Prostate gland (tissue), 2 donors: ENCODE measurements at places on chromosomes 3 and 15.

- no peak for DNase-seq
Observed at GRCh38 chr3:109702252-109702651, 364.9 kb upstream of the DPPA4 start.

GRCh38 chr3:82044930-82045705, 283.7 kb upstream of the GBE1 start:
- no peak for DNase-seq

DNA sequence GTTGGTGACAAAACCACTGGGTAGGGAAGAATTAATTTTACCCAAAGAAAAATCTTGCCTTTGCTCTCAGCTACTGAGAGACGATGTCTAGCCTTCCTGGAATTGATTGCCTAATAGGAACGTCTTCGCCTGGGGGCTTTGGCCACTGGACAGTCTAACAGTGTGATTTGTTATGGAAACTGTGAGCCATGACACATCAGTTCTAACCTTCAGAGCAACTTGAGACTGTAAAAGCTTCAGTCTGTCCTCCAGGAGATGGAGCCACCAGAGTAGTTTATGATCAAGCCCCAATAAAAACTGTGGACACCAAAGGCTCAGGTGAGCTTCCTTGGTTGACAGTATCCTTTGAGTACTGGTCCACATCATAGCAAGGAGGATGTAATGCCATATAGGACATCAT, 235.8 kb upstream of the TMCO5A start:
- DNase-seq: no peak

- DNase-seq: no peak
Observed at GRCh38 chr3:106135451-106136160, 266.8 kb upstream of the CBLB start.

- DNase-seq: peak; percentile 28
Observed at GRCh38 chr3:146469150-146470017, at the start of gene PLSCR2. PLSCR2 (minus strand) TSS chr3:146469561; CDS start chr3:146459904, 9,657 bp downstream.

GRCh38 chr15:52417957-52418356, 110.7 kb downstream of the MYO5A start:
- no peak for DNase-seq

GRCh38 chr3:159938714-159939113, 49.9 kb upstream of the IL12A start:
- no peak for DNase-seq

- DNase-seq: no peak
Observed at GRCh38 chr3:117011687-117012250, 302.2 kb downstream of the TUSC7 start.

GRCh38 chr3:136787349-136787748, 31.6 kb upstream of the SLC35G2 start:
- no peak for DNase-seq

DNA sequence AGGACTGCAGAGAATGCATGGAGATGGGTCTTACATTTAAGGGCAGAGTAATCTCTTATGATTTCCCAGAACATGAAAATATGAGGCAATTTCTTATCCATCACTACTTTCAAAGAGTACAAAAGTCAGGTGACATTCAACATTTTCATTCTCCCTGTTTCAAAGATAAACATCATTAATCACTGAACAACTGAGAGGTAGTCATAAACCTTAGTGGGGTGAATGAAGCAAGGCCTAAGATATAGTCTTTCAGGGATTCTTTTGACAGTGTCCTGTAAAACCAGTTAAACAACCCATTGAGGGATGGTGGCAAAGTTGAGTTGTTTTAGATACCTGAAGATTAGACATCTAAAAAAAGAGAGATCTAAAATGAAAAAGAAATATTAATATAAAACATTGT, 271.6 kb upstream of the CBLB start:
- no peak for DNase-seq

DNA sequence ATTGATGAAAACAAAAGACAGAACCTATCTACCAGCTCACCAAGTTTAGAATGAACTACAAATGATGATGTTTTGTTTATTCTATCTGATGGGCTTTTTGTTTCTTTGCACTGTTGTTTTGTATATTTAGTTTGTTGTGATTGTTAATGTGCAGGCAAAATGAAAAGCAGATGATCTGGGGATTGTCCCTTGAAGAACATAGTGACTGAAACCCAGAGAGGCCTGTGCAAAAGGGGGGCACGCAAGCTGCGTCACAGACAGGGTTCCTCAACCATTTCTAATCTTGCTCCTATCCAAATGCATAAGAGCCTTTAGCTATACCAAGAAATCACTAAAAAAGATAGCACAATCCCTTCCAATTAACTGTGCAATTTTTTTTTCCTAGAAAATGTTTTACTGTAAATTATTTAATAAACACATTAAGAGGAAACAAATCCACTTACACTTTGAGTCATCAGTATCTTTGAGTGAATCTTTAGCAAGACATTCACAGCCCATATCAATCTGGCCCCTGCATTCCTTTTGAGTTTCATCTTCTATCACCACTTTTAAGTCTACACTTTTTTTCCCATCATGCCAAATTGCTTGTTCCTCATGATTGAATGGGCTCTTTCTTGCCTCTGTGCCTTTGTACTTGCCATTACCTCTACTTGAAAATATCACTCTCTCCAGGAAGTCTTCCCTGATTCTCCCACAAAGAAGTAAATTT, 220.3 kb downstream of the ATP8B4 start:
- DNase-seq: no peak

DNA sequence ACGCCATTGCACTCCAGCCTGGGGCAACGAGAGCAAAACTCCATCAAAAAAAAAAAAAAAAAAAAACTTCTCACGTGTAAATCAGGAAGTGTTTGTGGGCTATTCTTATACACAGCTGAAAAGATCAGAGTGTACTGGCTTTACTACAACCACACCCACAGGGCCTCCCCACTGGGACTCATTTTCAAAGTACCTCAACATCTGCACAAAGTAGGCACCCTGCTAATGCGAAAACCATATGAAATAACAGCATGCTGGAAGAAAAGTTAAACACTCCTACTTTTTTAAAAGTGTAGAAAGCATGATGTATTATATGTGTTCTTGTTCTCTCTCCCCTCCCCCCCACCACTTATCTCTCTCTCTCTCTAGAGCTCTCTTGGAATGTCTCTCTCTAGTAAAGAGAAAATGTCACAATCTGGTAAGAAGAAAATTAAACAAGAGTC, 11.1 kb downstream of the UACA start:
- DNase-seq: no peak

DNA sequence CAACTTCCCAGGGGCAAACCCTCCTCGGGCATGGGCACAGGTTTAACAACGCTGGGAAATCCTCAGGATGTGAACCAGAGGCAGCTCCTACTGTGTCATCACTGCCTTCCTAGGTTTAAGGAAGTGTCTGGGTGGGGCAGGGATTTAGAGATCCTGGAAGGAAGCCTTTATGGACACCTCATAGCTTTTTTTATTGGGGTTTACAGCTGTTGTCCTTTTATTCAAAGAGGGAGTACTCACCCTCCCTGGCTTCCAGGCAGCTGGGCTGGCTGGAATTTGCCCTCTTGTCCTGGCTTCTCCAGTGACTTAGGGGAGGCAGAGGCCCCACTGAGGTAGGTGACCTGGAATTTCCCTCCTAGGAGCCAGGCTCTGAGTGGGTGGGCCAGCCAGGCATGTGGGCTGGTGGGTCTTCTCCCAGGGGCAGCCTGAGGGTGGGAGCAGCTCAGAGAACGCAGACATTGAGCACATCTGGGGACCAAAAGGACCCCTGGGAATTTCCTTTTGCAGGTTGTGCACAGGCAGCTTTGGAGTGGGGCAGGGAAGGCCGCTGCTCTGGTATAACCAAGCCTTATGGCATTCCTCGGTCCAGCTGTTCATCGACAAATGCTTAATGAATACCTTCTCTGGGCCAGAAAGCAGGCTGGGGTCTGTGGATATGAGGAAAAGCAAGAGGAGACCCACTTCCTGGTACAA, 13.5 kb upstream of the FAM3D start:
- DNase-seq: no peak

- DNase-seq: no peak
Observed at GRCh38 chr15:34729886-34730285, 24.9 kb downstream of the GJD2 start.

DNA sequence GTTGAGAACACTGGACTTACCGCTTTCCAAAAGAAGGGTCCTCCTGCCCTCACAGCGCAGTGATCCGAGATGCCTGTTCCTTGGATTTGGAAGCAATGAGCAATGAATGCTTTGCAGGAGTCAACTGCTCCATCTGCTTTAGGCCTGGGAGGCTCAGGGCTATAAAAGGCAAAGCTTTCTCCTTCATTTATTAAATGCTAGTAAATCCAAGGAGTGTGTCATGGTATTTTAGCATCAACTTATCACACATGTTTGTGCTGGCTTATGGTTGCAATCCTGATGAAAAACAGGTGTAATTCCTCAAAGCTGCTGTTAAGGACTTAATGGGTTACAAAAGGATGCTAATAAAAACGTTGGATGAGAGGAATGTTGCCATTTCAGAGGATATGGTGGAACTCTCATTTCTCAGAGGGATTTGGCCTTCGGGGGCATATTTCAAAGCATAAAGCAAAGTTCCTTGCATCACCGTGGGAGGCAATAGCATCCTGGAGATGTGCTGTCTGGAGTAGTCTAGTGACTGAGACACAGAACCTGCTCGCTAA, 158.5 kb upstream of the TPM1 start:
- no peak for DNase-seq

- DNase-seq: no peak
Observed at GRCh38 chr3:128805772-128806171, 73.6 kb upstream of the ACAD9 start.

GRCh38 chr3:58167431-58168351, 43.1 kb downstream of the DNASE1L3 start:
- peak; percentile 41 for DNase-seq

GRCh38 chr3:35946854-35947515, 307.7 kb downstream of the ARPP21 start:
- DNase-seq: no peak

DNA sequence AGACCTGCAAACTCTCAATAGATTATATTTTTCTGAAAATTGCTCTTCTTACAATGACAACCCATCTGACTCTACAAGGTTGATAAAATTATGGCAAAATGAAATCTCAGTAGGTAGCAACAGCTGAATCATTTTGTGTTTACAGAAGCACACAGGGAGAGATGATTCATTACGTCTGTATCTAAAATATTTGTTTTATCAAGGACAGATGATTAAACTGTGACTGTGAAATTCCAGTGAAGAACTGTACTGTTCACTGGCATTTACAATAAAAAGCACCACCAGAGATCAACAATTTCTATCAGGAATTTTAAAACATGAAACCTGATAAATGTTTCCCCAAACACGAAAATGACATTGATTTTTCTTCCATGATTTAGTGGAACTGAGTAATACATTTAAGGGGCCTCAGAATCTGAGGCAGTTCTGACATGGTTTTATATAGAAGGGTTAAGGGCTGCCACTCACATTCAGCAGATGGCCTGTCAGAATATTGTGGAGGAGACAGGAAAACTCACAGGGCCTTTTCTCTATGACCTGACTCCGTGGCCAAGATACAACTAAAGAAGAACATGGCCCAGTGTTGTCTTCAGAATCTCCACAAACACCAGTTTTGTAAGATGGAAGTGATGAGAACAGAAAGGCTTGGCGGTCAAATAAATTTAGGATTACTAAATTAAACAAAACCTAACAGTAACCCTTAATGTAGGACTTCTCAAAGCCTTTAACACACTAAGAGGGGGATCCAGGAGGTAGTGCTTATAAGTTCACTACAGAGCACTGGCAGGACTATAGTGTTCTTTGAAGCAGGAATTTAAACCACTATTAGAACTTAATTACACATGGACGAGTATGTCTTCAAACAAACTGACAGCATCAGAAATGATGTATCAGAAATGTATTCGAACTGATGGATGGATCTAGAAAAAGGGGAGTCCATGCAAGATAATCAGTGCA, 25.9 kb downstream of the RAD18 start:
- DNase-seq: no peak

GRCh38 chr3:23807424-23808015, 1.8 kb downstream of the UBE2E1 start:
- no peak for DNase-seq

DNA sequence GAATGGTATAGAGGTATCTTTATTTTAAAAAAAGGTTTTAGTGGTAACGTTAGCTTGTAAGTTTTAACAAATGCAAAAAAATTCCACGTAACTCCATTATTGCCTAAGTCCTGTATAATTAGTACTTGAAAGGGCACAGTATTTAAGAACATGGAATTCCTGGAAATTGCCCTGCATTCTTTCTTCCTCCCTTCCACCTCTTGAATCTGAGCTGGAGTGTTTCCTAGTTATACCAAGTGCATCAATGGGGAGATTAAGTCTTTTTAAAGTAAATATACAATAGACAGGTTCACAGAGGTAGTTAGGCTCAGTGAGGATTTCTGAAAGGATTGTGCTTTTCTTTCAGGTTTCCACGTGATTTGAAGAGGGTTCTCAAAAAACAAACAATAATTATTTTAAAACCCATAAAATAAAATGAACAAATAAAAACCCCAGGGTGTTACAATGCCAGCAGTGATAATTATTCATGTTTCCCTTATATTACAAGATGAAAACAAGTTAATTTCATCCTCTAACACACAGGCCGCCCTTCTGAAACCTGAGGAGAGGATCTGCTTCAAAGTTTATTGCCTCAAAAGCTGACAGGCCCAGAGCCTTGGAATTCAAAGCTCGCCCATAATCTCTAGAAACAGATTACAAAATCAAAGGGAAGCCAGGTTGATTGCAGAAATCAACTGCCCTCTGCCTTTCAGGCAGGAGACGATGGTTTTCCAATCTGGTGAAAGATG, 128.8 kb upstream of the LMOD3 start:
- DNase-seq: no peak

DNA sequence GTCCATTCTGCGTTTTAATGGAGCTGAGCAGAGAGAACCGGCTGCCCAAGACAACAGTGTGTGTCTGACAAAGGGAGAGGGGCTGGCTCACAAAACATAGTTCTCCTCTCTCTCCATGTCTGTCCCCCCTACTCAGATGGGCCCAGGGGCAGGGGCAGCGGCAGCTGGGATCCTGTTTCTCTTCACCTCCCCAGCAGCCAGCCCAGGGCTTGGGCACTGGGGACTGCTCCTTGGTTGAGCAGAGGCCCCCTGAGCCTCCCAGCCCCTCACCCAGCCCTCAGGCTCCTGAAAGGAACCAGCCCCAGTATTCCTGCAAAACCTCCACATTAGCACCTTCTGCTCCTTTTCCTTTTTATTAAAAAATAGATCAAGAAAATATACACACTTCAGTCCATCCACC, 17.8 kb downstream of the TPRA1 start:
- DNase-seq: no peak

DNA sequence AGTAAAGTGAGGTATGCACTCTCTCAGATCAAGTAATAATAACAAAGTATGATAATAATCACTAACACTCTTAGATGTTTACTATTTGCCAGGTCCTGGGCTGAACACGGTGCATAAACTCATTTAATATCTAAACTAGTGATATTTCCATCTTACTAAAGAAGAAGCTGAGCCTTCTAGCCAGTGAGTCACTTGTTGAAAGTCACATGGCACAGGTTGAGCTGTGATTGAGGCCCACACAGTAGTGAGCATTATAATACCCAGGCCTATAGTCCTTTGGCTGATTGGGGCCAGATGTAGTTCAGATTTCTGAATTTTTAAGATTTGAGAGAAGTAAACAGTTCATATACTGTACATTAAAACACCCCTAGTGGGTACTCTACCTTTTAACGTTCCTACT, 93.2 kb upstream of the CCDC80 start:
- DNase-seq: no peak
